ENCODE measurements at places on chromosomes 13 and 19. TPM values are rescaled to one million over a fixed set of nuclear protein-coding genes. Genes with fewer than 3 reads are reported as not detected.
A peak's percentile ranks its signal among the peaks of the same experiment; 100 is the strongest.

The ATP4A gene
- not detected for total RNA-seq

GRCh38 chr13:79398915-79399314 lies 7.1 kb downstream of the RBM26 start:
- H3K4me1 ChIP-seq, result peaks cover 39% of the 10 kb centered on the region
- no peak overlapping the region for H3K4me3 ChIP-seq
- H3K27ac ChIP-seq, result no peak overlapping the region
- peaks cover 5% of the 10 kb centered on the region for H3K36me3 ChIP-seq
- no peaks in the 10 kb centered on the region for H3K27me3 ChIP-seq

DNA sequence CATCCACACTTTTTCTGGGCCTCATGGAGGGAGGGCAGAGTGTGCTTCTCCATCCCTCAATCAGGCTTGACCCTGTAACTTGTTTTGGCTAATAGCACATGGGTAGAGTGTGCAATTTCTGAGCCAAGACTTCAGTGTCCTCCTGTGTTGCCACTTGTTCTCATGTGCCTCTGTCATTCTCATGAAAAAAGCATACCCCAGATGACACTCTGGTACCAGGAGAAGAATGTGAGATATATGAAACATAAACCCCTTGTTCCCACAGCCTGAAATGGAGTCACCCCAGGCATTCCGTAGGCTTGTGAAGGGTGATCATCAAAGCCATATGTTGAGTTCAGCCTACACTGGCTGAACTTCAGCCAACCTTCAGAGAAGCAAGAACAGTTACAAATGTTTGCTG lies 239.2 kb upstream of the MIR17HG start:
- DNase-seq, result no peak
- H3K36me3 ChIP-seq, result no peaks in the 10 kb centered on the region
- no peaks in the 10 kb centered on the region for H3K4me1 ChIP-seq
- H3K27me3 ChIP-seq, result no peaks in the 10 kb centered on the region
- no peak overlapping the region for H3K27ac ChIP-seq
- no peak overlapping the region for H3K4me3 ChIP-seq

- H3K27me3 ChIP-seq, result no peaks in the 10 kb centered on the region
- no peak for DNase-seq
- no peaks in the 10 kb centered on the region for H3K36me3 ChIP-seq
- no peaks in the 10 kb centered on the region for H3K4me1 ChIP-seq
- no peak overlapping the region for H3K4me3 ChIP-seq
Measured at GRCh38 chr19:11659612-11660011, 62.3 kb downstream of the ZNF627 start.

The COMP gene
- 7.8 TPM for total RNA-seq

GRCh38 chr19:28213470-28214082 lies 999.4 kb downstream of the UQCRFS1 start:
- H3K27ac ChIP-seq, result no peak overlapping the region
- H3K4me1 ChIP-seq, result no peaks in the 10 kb centered on the region
- no peaks in the 10 kb centered on the region for H3K27me3 ChIP-seq
- no peaks in the 10 kb centered on the region for H3K36me3 ChIP-seq
- DNase-seq, result no peak
- H3K4me3 ChIP-seq, result no peak overlapping the region

DNA sequence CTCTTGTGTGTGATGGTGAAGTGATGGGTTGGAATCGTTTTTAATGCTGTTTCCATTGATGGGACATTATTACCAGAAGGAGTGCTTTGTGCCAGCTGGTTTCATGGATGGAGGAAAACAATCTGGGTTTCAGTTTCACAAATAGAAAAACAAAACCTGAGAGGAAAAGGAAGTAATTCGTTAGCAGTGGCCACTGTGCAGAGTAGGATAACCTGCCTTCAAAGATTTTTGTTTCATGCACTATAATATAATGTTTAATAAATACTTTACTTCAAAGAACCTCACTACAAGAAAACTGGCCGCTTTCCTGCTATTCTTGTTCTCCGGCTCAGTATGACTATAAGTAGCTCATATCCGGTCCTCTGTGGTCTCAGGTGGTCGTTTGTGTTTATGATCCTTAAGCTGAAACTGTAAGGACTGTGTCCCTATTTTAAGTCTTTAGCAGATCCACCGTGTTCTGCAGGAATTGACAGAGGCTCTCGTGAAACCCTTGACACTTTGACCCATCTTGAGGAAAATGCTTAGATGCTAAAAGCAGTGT lies 104.7 kb downstream of the GGACT start:
- H3K27me3 ChIP-seq, result no peaks in the 10 kb centered on the region
- no peaks in the 10 kb centered on the region for H3K36me3 ChIP-seq
- H3K27ac ChIP-seq, result no peak overlapping the region
- DNase-seq, result no peak
- H3K4me1 ChIP-seq, result no peaks in the 10 kb centered on the region

- DNase-seq, result no peak
- peaks cover 8% of the 10 kb centered on the region for H3K27me3 ChIP-seq
- no peaks in the 10 kb centered on the region for H3K36me3 ChIP-seq
- H3K4me1 ChIP-seq, result peaks cover 8% of the 10 kb centered on the region
- no peak overlapping the region for H3K27ac ChIP-seq
- no peak overlapping the region for H3K4me3 ChIP-seq
Measured at GRCh38 chr19:5334366-5334739, 6.3 kb downstream of the PTPRS start.

DNA sequence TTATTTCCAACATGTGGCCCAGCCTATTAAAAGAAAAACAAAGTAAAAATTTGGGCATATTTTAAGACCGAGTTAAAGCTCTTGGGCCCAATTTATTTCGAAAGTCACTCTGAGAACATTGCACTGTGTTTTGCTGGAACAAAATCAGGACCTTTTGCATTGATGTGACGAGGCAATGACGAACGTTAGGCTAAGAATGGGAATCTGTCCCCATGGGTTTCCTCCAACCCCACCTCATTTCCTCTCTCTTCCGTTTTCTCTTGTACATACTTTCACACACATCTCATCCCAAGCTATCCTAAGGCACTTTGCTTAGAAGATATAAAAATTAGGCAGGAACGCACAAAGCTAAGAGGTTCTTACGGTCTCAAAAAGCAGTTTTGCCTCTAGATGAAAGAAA lies 22.1 kb downstream of the EDNRB start:
- H3K36me3 ChIP-seq, result no peaks in the 10 kb centered on the region
- H3K27me3 ChIP-seq, result no peaks in the 10 kb centered on the region
- peak overlapping the region; percentile 66 for H3K27ac ChIP-seq

The KLK11 gene
- total RNA-seq, result 12.5 TPM

DNA sequence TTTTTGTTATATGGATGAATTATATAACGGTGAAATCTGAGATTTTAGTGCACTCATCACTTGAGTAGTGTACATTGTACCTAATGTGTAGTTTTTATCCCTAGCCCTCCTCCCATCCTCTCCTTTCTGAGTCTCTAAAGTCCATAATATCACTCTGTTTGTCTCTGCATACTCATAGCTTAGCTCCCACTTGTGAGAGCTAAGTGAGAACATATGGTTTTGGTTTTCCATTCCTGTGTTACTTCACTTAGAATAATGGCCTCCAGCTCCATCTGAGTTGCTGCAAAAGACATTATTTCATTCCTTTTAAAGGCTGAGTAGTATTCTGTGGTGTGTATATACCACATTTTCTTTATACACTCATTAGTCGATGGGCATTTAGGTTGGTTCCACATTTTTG lies 94.0 kb downstream of the SLC10A2 start:
- no peaks in the 10 kb centered on the region for H3K4me1 ChIP-seq
- H3K4me3 ChIP-seq, result no peak overlapping the region
- H3K36me3 ChIP-seq, result no peaks in the 10 kb centered on the region
- H3K27me3 ChIP-seq, result no peaks in the 10 kb centered on the region
- no peak overlapping the region for H3K27ac ChIP-seq

The UNC13A gene
- 0.08 TPM for total RNA-seq

DNA sequence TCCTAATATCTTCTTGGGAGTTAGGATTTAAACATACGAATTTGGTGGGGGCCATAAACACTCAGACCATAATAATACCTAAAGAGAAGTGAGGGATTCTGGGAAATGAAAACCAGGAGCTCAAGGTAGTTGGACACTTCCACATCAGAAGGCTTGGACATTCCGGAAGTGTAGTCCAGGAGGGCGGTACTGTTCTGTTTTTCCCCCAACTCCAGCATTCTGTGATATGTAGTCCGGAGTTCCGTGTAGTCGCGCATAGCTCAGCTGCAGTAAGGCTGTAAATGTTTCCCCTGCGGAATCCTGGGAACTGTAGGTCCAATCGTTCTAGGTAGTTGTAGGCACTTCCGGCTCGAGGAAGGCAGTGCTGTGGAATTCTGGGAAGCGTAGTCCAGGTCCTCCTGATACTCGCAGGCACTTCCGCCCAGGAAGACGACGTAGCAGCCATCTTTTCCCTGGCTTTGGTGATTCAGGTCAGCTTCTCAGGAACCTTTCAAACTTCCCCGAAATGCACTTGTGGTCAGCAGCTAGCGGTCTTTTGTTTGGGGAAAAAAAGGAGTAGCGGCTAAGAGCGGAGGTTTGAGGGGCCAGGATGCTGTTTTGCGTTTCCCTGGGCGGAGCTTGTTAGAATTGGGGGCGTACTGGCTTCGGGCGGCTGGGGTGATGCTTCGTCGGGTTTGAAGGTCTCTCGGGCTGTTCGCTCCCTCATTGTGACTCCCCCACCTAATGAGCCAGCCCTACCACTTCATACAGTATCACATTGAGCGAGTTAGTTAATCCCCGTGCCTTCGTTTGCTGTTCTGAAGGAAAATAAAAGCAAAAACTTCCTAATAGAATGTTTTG lies at the start of gene ZNF226:
TSS of gene ZNF226 (plus strand) at position 428 of the 840 bp plus-strand sequence. CDS start 4,981 bp downstream, outside the sequence.
- H3K36me3 ChIP-seq, result peaks cover 24% of the 10 kb centered on the region
- no peaks in the 10 kb centered on the region for H3K27me3 ChIP-seq
- H3K4me3 ChIP-seq, result peak within 1 kb of the TSS; percentile 75
- H3K4me1 ChIP-seq, result no peaks in the 10 kb centered on the region
- peak; percentile 95 for DNase-seq
- H3K27ac ChIP-seq, result peak within 1 kb of the TSS; percentile 86

- H3K27me3 ChIP-seq, result no peaks in the 10 kb centered on the region
- no peaks in the 10 kb centered on the region for H3K36me3 ChIP-seq
- DNase-seq, result peak; percentile 98
- H3K4me3 ChIP-seq, result no peak overlapping the region
- H3K27ac ChIP-seq, result peak overlapping the region; percentile 68
Measured at GRCh38 chr13:40401911-40402776, 264.3 kb downstream of the FOXO1 start.

The ERICH6B gene
- not detected for total RNA-seq

The FGF22 gene
- total RNA-seq, result 0.37 TPM

DNA sequence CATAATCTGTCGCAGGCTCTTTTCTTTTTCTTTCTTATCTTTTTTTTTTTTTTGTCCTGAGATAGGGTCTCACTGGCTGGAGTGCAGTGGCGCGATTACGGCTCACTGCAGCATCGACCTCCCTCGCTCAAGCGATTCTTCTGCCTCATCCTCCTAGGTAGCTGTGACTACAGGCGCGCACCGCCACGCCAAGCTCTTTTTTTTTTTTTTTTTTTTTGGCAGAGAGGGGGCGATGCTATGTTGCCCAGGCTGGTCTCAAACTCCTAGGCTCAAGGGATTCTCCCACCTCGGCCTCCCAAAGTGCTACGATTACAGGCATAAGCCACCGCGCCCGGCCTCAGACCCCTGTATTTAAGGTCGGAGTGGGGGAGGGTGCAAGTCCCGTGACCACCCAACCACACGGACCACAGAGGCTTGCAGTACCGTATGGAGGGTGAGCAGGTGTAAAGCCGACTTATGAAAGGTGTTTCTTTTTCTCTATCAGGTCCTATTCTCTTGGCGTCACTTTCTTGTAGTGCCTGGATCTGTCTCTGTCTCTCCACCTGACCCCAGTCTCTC lies 2.0 kb downstream of the PHLDB3 start:
- DNase-seq, result no peak
- H3K4me1 ChIP-seq, result peaks cover 40% of the 10 kb centered on the region
- H3K27ac ChIP-seq, result no peak overlapping the region
- H3K27me3 ChIP-seq, result no peaks in the 10 kb centered on the region

The C19orf73 gene
- 5.9 TPM for total RNA-seq

- no peaks in the 10 kb centered on the region for H3K36me3 ChIP-seq
- peak overlapping the region; percentile 79 for H3K27ac ChIP-seq
- H3K27me3 ChIP-seq, result no peaks in the 10 kb centered on the region
- H3K4me3 ChIP-seq, result peak overlapping the region; percentile 82
- H3K4me1 ChIP-seq, result no peaks in the 10 kb centered on the region
Measured at GRCh38 chr13:75480671-75481175, 1.2 kb downstream of the TBC1D4 start.

The TINCR gene
- total RNA-seq, result 0.59 TPM

DNA sequence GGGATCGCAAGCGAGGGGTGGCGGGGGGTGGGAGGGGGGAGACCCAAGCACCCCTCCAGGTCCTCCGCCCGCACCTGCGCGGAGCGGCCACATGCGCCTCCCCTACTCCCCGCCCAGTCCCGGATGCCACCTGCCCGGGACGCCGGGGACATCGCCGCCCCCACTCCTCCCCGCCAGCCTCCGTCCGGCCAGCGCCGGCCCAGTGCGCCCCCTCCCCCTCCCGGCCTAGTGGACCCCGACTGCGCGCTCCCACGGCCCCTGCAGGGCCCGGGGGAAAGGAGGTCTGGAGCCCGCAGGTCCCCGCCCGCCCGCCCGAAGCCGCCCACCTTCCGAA lies 263 bp downstream of the RHPN2 start:
- H3K27ac ChIP-seq, result peak overlapping the region; percentile 17
- no peak for DNase-seq
- H3K27me3 ChIP-seq, result no peaks in the 10 kb centered on the region
- peaks cover 18% of the 10 kb centered on the region for H3K4me1 ChIP-seq

DNA sequence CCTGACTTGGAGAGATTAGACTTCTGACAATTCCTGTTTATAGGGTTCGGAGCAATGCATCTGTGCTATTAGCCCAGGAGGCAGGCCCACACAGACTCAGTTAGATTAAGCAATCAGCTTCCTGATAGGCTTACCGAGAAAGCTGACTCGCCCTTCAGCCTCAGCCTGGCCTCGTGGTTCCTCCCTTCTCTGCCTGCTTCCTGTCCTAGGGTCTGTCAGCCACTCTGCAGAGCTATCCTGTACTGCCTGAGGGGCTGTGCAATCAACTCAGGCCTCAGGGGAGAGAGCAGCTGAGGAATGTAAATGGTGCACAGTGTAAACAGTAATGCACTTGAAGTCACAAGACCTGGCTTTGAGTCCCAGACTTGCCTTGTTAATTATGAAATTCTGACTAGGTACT lies 30.7 kb downstream of the HTR2A start:
- H3K4me1 ChIP-seq, result no peaks in the 10 kb centered on the region
- H3K4me3 ChIP-seq, result no peak overlapping the region
- H3K27ac ChIP-seq, result no peak overlapping the region
- H3K36me3 ChIP-seq, result no peaks in the 10 kb centered on the region
- DNase-seq, result peak; percentile 61
- H3K27me3 ChIP-seq, result no peaks in the 10 kb centered on the region

DNA sequence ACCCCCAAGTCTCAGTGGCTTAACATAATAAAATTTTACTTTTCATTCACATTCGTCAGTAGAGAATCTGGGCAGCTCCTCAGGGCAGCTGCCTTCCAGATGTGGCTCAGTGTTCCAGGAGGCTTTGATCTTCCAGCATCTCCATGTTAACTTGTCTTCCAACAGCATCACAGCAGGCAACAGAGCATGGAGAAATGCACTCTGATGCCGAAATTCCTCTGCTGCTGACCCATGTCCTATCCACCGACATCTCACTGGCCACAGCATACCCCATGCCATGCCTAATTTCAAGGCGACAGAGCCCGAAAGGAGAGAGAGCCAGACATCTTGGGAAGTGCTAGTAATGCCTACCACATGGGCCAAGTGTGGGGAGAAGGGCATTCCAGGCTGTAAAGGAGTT lies 64.9 kb upstream of the MEDAG start:
- H3K36me3 ChIP-seq, result no peaks in the 10 kb centered on the region
- no peak overlapping the region for H3K4me3 ChIP-seq
- no peaks in the 10 kb centered on the region for H3K4me1 ChIP-seq
- no peaks in the 10 kb centered on the region for H3K27me3 ChIP-seq

GRCh38 chr19:23698711-23699520 lies 11.9 kb upstream of the ZNF675 start:
- H3K27me3 ChIP-seq, result no peaks in the 10 kb centered on the region
- H3K4me1 ChIP-seq, result no peaks in the 10 kb centered on the region
- H3K36me3 ChIP-seq, result no peaks in the 10 kb centered on the region
- H3K27ac ChIP-seq, result no peak overlapping the region
- no peak overlapping the region for H3K4me3 ChIP-seq

Data from right atrium auricular region (tissue), 2 donors.